ENCODE measurements at places on chromosomes 12 and 14.
A peak's percentile ranks its signal among the peaks of the same experiment; 100 is the strongest.

- H3K27ac ChIP-seq: no peak overlapping the region
- peaks cover 21% of the 10 kb centered on the region for H3K4me1 ChIP-seq
- H3K4me3 ChIP-seq: no peak overlapping the region
- no peak for DNase-seq
These were observed 48.0 kb downstream of the NTN4 start for GRCh38 chr12:95742586-95742985.

- H3K4me1 ChIP-seq: no peaks in the 10 kb centered on the region
- no peaks in the 10 kb centered on the region for H3K27me3 ChIP-seq
- H3K27ac ChIP-seq: no peak overlapping the region
- no peak for DNase-seq
These were observed 60.1 kb upstream of the DICER1 start for GRCh38 chr14:95217391-95217900.

- H3K27ac ChIP-seq: peak overlapping the region; percentile 82
- no peaks in the 10 kb centered on the region for H3K27me3 ChIP-seq
- H3K36me3 ChIP-seq: no peaks in the 10 kb centered on the region
- DNase-seq: no peak
- no peak overlapping the region for H3K4me3 ChIP-seq
These were observed 60.3 kb downstream of the SAMD4A start for GRCh38 chr14:54627219-54627539.

GRCh38 chr12:104486363-104486750 is 29.6 kb downstream of the CHST11 start:
- no peak for DNase-seq
- no peaks in the 10 kb centered on the region for H3K27me3 ChIP-seq
- H3K4me3 ChIP-seq: no peak overlapping the region
- H3K27ac ChIP-seq: no peak overlapping the region
- no peaks in the 10 kb centered on the region for H3K36me3 ChIP-seq
- H3K4me1 ChIP-seq: peaks cover 43% of the 10 kb centered on the region

- H3K4me1 ChIP-seq: peaks cover 10% of the 10 kb centered on the region
- H3K4me3 ChIP-seq: no peak overlapping the region
- H3K36me3 ChIP-seq: no peaks in the 10 kb centered on the region
- DNase-seq: peak; percentile 41
- no peak overlapping the region for H3K27ac ChIP-seq
These were observed 200.2 kb downstream of the PHLDA1 start for GRCh38 chr12:75831402-75831801.

- peaks cover 11% of the 10 kb centered on the region for H3K4me1 ChIP-seq
- no peak overlapping the region for H3K27ac ChIP-seq
- peak; percentile 24 for DNase-seq
- H3K4me3 ChIP-seq: no peak overlapping the region
- no peaks in the 10 kb centered on the region for H3K27me3 ChIP-seq
These were observed 75.5 kb downstream of the ACADS start for GRCh38 chr12:120801146-120801545.

- H3K27ac ChIP-seq: no peak overlapping the region
- no peaks in the 10 kb centered on the region for H3K27me3 ChIP-seq
- DNase-seq: peak; percentile 81
- no peak overlapping the region for H3K4me3 ChIP-seq
These were observed 111.4 kb downstream of the EGLN3 start for GRCh38 chr14:33839193-33840076.

DNA sequence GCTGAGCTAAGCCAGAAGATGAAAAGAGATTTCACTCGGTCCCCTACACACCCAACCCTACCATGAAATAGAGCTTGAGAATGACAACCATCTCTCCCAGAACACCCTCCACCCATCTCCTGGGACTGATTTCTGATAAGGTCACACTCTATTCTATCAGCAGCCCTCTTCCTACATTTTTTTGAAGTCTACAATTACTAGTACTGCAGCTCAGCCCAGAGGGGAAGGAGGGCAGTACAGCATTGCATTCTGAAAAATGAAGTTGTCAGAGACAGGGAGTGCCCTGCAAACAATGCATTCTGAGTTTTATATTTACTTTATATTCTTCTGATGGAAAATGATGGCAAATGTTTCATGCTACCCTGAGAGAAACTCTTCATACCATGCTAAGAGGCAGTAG is 318.5 kb downstream of the BCAT1 start:
- no peak for DNase-seq
- no peaks in the 10 kb centered on the region for H3K4me1 ChIP-seq
- H3K36me3 ChIP-seq: no peaks in the 10 kb centered on the region
- no peak overlapping the region for H3K27ac ChIP-seq
- no peak overlapping the region for H3K4me3 ChIP-seq

Measured in stomach (tissue), 19 donors.